Cardiac fibroblast (primary cell): ENCODE measurements at places on chromosomes 2 and 18.

DNA sequence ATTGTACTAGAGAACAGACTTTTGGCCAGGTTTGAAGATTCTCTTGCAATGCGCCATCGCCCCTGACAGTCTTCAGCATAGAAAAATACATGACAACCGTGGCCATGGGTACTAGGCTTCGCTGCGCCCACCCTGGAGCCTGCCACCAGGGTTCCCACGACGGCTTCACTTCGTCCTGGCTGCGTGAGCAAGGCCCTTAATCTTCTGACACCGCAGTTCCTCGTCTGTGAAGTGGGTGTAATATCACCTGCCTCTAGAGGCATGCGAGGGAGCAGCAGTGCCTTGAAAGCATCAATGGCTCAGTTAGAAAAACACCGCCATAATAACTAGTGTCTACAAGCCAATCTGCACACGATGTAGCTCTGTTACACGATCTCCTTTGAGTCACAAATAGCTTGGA is 175.2 kb upstream of the HS6ST1 start:
- DNase-seq, result peak; percentile 12

DNA sequence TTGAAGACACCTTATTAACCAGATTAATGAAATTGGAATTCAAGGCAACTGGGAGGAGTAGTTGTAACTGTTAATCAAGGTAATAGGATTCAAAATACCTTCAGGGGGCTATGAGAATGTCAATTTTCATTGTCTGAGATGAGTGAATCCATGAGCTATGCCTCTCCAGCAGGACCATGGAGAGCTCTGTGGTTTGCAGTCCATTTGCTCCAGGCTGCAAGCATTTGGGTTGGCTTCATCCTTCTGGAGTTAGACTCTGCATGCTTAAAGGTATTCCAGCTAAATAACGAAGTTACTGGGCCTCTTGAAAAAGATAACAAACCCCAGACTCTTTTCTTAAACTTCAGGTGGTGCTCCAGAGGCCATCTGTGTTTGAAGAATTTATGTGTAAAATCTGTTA is 207.1 kb upstream of the SLC8A1 start:
- peak; percentile 33 for DNase-seq

DNA sequence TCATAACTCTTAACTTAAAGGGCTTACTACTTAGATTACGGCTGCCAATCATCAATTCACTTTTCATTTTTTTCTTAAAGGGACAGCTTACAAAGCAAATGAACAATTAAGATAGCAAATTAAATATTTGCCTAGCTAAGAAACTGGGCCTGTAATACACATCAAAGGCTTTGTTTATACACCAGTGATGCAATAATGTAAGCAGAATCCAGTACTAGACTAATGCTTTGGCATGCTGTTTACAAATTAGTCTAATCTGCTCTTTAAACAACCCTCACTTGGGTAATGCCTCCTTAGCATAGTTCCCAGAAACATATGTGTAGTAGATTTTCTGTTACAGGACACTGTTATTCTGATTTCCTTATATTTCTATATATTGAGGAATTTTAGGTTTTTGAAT is 105.8 kb downstream of the ARHGAP28 start:
- no peak for DNase-seq

GRCh38 chr2:234033174-234033573 is 17.3 kb upstream of the SPP2 start:
- peak; percentile 54 for DNase-seq
